Endothelial cell of coronary artery (primary cell): ENCODE measurements at places on chromosomes 11 and 22. TPM values are rescaled to one million over a fixed set of nuclear protein-coding genes. Genes with fewer than 3 reads are reported as not detected.

The MMP13 gene
- not detected in 2 replicates for total RNA-seq

The KRTAP5-10 gene
- total RNA-seq: not detected in 2 replicates

The TSGA10IP gene
- under 0.01 TPM in 1 of 2 replicates, not detected in the other for total RNA-seq

The DBX1 gene
- not detected in 2 replicates for total RNA-seq

The METTL15 gene
- total RNA-seq: 9.8 and 15.1 TPM in 2 replicates

The OR52N4 gene
- total RNA-seq: not detected in 2 replicates

The RFPL3 gene
- not detected in 2 replicates for total RNA-seq

The PAX6 gene
- 0.18 TPM in 1 of 2 replicates, not detected in the other for total RNA-seq

The MCHR1 gene
- 0.28 TPM in 1 of 2 replicates, not detected in the other for total RNA-seq

The KDELR3 gene
- 27.4 and 36.0 TPM in 2 replicates for total RNA-seq

The OR52E8 gene
- total RNA-seq: not detected in 2 replicates

The DDIAS gene
- 4.6 and 5.0 TPM in 2 replicates for total RNA-seq

The KCNJ4 gene
- not detected in 2 replicates for total RNA-seq

The YPEL4 gene
- total RNA-seq: 0.18 and 0.28 TPM in 2 replicates
